ENCODE measurements at places on chromosomes 1 and 21.

DNA sequence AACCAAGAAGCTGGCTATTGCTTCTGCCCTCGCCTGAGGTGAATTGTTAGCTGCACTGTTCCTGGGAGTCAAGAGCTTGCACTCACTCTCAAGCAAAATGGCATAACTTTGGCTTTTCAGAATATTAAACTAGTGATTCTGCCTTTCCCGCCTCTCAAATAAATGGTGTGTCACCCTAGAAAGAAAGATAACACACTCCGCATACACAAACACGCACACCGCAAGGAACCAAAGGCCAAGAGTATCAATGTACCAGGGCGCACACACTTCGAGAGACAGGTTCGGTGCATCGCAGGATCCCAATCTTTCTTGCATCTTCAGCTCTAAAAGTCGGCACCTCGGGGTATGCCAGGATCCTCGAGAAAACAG, 470 bp upstream of the RTCA start:
- DNase-seq: no peak

DNA sequence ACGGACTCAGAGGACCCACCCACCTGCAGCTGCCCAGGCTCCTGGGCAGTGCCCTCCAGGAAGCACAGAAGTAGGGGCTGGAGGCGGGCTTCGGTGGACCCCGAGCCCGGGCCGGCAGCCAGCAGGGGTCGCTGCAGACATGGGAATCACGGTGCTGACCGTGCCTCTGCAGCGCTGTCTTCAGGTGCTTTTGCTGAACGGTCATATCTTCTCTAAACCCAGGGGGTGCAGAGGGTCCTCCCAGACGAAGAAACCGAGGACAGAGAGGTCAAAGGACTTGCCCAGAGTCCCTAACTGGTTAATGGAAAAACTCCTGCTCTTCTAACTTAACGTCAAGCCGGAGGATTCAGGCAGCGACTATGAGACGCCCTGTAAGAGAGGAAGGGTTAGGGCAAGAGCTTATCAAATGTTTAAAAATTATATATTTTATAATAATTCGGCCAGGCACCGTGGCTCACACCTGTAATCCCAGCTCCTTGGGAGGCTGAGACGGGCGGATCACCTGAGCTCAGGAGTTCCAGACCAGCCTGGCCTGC, 21.5 kb upstream of the LEFTY2 start:
- DNase-seq: no peak

DNA sequence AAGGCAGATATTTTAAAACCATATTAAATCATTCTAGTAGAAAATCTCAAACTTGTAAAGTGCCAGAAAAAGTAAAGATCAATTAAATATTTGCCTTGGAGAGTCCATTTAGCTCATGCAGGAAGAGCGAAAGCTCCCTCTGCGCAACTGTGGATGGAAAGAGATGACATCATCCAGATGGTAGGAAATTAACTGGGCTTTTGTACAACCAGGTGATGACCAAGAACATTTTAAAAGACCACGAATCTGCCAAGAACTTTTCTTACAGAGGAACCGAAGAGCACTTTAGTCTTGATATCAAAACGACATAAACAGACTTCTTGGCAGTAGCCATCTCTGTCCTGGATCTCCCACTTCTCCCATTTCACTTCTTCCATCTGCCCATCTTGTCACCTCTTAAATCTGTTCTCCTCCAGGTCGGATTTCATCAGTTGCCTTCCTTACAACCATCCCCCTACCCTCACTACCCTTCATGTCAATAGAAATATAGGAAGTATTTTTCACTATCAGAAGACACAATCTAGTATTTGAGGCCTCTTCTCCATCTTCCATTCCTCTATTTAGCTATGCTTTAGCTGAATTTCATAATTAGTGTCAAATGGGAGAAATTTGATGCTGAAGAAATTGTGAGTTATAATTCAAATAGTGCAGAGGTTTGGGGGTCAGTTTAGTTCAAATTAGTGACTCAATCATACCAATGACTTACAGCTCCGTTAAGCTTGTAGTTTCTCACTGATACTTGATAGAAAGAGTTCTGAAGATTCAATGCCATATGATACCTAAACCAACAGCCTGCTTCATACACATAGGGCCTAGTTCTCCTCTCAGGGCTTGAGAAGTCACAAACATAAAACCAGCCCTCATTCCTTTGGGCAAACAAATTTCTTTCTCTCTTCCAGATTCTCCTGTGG, 22.0 kb upstream of the DNASE2B start:
- no peak for DNase-seq

DNA sequence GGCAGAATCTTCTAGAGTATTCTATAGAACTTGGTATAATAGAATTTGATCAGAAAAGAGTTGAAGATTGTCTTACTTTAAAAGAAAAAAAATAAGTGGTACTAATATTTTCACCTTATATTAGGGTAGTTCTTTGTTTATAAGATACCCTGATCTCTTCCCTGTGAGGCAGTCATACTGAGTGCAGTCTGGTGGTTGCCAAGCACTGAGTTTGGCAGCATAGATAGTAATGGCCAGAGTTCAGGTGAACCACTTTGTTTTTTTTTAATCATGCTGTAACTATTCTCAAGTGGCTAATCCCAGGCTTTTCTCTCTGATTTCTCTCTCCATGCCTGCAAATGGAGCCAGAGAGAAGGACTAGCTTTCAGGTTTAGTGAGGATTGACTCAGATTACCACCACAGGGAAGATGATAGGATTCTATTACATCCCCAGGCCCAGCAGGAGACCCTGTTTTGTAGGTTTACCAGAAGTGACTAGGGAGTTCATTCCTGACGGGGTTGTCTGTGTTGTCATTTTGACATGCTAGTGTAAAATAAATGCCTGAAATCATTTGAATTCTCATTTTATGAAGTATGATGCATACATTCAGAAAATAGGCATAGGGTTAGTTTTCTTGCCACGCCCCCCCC, 16.7 kb downstream of the KDM1A start:
- DNase-seq: no peak

DNA sequence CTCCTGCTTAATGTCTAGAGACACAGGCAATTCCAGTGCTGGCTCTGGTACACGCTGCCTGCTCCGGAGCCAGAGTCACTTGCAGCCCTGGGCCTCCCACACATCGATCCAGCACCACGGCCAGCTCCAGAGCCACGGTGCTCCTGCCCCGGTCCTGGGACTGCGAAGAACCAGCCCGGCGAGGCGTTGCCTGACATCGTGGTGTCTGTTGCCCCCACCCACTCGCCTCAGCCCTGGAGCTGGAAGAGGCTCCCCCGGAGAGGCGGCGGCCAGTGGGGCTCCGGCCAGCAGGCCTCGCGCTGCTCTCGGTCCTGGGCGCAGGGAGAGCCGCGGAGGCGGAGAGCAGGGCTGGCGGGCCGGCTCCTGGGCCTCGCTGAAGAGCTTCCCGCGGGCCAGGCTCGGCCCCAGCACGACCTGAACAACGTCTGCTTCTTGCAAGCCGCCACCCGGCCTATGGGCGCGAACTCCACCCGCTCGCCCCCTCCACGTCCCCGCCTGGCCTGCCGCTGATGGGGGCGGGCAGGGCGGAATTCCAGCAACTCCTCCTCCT, 364.8 kb downstream of the CEP170 start:
- DNase-seq: peak; percentile 73

DNA sequence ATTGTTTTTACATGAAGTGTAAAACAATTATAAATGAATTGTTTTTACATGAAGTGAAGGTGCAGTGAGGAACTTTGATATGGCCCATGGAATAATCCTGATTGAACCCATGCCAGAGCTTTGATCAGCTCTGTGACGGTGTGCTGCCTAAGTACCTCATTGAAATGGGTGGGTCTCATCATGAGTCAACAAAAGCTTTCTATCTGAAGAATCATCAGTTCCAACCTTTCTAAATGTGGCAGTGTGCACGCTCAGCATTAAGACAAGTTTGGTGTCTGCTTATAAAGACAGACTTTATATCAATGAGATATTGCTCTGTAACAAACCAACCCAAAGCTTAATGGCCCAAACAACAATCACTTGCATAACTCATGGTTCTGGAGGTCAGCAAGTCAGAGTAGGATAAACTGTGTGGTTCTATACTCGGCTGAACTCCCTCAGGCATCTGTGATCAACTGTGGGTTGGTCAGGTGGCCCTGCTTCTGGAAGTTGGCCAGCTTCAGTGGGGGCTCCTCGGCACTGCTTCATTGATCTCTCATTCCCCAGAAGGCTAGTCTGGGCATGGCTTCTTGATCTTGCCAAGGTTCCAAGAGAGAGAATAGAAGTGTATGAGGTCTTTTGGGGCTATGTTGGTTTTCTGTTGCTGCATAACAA, 258.0 kb downstream of the LTN1 start:
- no peak for DNase-seq

GRCh38 chr1:219797009-219797408, 131.3 kb downstream of the SLC30A10 start:
- DNase-seq: no peak

Data from right forelimb (tissue), 1 donor.